ENCODE measurements at places on chromosomes 13 and 19.

GRCh38 chr19:42253245-42254088, 1.5 kb downstream of the ERF start:
- no peak for DNase-seq

- no peak for DNase-seq
Measured at GRCh38 chr13:94829837-94830365, 117.6 kb upstream of the SOX21 start.

- DNase-seq, result no peak
Measured at GRCh38 chr19:4493929-4494690, 22.0 kb downstream of the HDGFL2 start.

- DNase-seq, result no peak
Measured at GRCh38 chr13:53010374-53011105, 18.1 kb upstream of the OLFM4 start.

DNA sequence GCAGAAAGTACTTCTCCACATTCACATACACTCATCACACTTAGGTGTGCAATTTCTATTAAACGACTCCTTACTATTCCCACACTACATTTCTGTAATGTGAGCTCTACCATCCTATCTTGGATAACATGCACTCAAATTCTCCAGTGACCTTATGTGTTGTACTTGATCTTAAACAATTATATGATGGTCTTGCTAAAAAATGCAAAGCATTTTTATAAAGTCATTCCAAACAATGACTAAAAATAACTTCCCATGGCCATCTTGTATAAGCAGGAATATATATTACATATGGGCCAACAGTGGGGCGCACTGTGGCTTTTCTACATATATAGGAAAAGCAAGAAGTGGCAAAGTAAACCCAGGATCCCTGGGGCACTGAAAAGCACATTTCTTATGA, 155.5 kb downstream of the FLT1 start:
- no peak for DNase-seq

- DNase-seq, result no peak
Measured at GRCh38 chr19:46124638-46125115, at the start of gene IGFL3. Gene IGFL3 (minus strand): TSS chr19:46124688. CDS start chr19:46124649, 39 bp downstream.

GRCh38 chr13:103066079-103066780, at the start of gene SLC10A2:
Gene SLC10A2 (minus strand): TSS chr13:103066417. CDS start chr13:103066249, 168 bp downstream.
- DNase-seq, result no peak

Measured in activated CD8-positive, alpha-beta memory T cell treated with anti-CD3 and anti-CD28 coated beads for 1 hour (primary cell).